ENCODE measurements at places on chromosomes 13 and 19.

- DNase-seq = no peak
- peaks cover 3% of the 10 kb centered on the region for H3K27me3 ChIP-seq
- no peak overlapping the region for H3K4me3 ChIP-seq
- no peaks in the 10 kb centered on the region for H3K4me1 ChIP-seq
- H3K27ac ChIP-seq = no peak overlapping the region
Measured at GRCh38 chr13:32893176-32893575, 123.0 kb upstream of the KL start.

DNA sequence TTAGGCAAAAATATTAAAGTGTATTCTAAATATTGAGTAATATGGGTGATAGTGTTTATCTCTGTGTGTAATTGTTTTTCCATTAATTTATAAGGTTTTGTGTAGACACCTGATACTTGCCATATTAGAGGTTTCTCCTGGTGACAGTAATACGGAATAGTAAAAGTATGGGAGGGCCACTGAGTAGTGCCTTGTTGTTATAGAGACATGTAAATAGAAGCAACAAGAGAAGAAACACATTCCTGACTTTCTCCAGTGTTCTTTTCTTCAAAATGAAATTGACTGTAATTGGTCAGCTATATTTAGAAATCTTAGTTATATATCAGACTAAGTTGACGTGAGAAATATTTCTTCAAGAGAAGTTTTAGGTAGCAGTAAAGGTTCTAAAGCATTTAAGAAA, 18.5 kb downstream of the RNASEH2B start:
- no peaks in the 10 kb centered on the region for H3K27me3 ChIP-seq
- H3K27ac ChIP-seq = no peak overlapping the region
- no peak overlapping the region for H3K4me3 ChIP-seq
- peaks cover 4% of the 10 kb centered on the region for H3K4me1 ChIP-seq

GRCh38 chr19:52221831-52222375, 32.1 kb downstream of the PPP2R1A start:
- peaks cover 29% of the 10 kb centered on the region for H3K36me3 ChIP-seq
- H3K27ac ChIP-seq = no peak overlapping the region
- DNase-seq = no peak
- H3K4me3 ChIP-seq = no peak overlapping the region
- no peaks in the 10 kb centered on the region for H3K4me1 ChIP-seq
- H3K27me3 ChIP-seq = no peaks in the 10 kb centered on the region

- no peaks in the 10 kb centered on the region for H3K27me3 ChIP-seq
- no peak for DNase-seq
- no peaks in the 10 kb centered on the region for H3K36me3 ChIP-seq
- no peaks in the 10 kb centered on the region for H3K4me1 ChIP-seq
- no peak overlapping the region for H3K4me3 ChIP-seq
- no peak overlapping the region for H3K27ac ChIP-seq
Measured at GRCh38 chr13:111518161-111518792, 197.8 kb downstream of the TEX29 start.

DNA sequence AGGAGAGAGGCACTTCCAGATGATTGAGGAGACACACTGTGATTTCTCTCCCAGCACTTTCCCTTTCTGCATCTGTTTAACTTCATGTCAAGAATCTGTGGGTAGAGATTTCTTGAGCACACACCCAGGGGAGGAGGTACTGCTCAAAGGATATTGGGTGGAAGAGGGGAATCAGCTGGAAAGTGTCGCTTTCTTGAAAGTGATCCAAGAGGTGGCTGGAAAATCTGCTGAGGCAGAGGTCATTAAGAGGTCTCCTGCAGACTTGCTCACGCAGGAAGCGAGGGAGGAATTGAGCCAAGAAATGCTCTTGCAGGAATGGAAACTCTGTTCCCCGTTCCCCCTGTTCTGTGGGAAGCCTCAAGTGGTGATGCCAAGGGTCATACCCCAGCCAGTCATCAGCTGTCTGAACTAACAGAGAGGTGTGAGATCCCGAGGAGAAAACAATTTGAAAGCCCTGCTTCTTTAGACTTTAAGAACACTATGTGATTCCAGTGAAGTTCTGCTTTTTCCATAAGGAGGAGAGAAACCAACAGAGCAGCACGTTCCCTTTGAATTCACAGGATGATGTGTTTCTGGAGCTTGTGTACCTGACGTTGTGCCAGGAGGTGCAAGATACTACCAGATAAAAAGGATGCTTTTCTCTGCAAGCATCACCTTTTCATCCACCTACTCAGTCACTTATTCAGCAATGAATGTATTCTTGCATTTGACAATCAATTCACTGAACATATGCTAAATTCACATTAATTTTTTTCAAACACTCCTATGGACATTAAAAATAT, 163.4 kb upstream of the GPR12 start:
- H3K27ac ChIP-seq = no peak overlapping the region
- no peak overlapping the region for H3K4me3 ChIP-seq
- H3K36me3 ChIP-seq = no peaks in the 10 kb centered on the region
- no peak for DNase-seq
- H3K27me3 ChIP-seq = no peaks in the 10 kb centered on the region
- no peaks in the 10 kb centered on the region for H3K4me1 ChIP-seq
